ENCODE measurements at places on chromosomes 1 and 21. TPM values are rescaled to one million over a fixed set of nuclear protein-coding genes. Genes with fewer than 3 reads are reported as not detected.

The PADI2 gene
- total RNA-seq: not detected

The C1orf167 gene
- not detected for total RNA-seq

DNA sequence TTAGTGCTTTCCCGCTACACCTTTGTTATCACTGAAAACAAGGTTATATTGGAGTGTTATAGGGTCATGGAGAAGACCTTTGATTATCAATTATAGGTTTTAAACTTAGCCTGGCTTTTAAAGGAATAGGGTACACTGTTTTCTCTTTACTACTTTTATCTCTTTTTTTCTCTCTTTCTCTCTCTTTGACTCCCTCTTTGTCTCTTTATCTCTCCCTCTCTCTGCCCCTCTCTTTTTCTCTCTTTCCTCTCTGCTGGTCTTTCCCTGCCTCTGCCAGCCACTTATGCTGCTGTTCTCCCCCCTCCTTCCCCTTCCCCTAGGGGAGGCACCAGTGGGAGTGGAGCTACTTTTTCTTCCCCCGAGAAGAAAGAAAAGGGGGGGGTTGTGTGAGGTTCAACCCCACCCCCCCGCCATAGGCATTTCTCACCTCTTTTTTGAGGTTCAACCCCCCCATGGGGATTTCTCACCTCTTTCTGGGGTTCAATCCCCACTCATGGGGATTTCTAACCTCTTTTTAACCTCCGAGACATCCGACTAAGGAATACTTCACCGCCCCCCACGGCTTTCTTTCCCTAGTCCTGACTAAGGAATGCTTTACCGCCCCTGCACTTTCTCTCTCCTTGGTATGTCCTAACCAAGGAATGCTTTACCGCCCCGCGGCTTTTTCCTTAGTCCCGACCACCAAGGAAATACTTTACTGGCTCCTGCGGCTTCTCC lies 17.2 kb upstream of the ZBTB8B start:
- DNase-seq: no peak

The NCDN gene
- 32.2 TPM for total RNA-seq

DNA sequence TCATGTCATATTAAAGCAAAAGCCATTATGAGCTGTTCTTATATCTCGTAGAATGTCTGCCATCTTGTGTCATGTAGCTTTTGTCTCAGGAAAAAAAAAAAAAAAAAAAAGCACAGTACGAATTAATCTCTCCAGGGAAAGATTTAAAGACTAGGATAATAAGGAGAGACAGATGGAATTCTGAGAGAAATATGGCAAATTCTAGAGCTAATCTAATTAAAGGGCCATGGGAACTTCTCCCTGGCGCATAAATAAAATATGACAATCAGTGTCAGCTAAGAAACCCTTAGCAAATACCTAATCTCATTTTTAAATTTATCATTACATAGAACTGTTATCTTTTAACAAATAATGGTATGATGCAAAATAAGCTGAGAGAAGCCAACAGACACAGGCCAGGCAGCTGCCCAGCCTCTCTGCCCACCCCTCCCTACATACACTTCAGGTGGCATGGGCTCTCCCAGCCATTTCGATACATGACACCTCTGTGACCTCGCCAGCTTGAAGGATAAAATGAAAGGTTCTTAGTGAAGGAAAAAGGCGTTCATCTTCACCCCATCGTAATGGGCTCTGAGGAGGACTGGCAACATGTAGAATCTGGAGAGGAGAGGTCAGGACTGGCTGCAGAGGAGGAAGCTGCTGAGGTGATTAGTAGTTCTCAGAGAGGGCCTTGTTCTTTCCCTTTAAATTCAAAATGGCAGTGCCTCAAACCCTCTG lies 39.8 kb downstream of the DISC1 start:
- no peak for DNase-seq

GRCh38 chr1:160074865-160075264 lies 4.9 kb upstream of the KCNJ10 start:
- no peak for DNase-seq

The FAM110D gene
- not detected for total RNA-seq

The RNF186 gene
- total RNA-seq: not detected

- DNase-seq: no peak
Measured at GRCh38 chr1:29230204-29230552, 556 bp downstream of the MECR start.

The TEKT2 gene
- not detected for total RNA-seq

- DNase-seq: no peak
Measured at GRCh38 chr1:235990330-235990795, 74.5 kb downstream of the NID1 start.

- peak; percentile 27 for DNase-seq
Measured at GRCh38 chr1:202807451-202807925, 733 bp downstream of the KDM5B start.

- no peak for DNase-seq
Measured at GRCh38 chr1:147115496-147115895, 56.8 kb downstream of the PRKAB2 start.

GRCh38 chr21:36082237-36082664 lies 12.4 kb downstream of the CBR1 start:
- no peak for DNase-seq

DNA sequence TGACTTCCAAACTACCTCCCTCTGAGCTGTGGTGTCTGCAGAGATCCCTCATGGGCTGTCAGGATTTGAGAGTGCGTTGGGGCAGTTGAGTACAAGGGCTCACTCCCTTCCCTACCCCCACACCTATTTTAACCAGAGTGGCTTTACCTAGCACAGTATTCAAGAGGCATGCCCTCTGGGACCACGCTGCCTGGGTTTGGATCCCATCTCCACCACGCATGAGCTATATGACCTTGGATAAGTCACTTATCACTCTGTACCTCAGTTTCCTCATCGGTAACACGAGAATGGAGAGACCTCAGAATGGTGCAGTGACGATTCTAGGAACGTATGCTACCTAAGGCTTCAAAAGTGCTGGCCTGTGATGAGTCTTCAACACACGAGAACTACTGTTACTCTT lies 147.3 kb upstream of the WNT4 start:
- DNase-seq: no peak

GRCh38 chr1:52479076-52479475 lies 73.8 kb downstream of the TUT4 start:
- DNase-seq: no peak

All from CD4-positive, alpha-beta memory T cell (primary cell).